GM12891 (cell line): ENCODE measurements at places on chromosomes 3 and 15.

- DNase-seq, result no peak
Observed at GRCh38 chr3:39513791-39514369, 46.4 kb downstream of the MOBP start.

GRCh38 chr3:125646581-125646980 is 51.3 kb upstream of the OSBPL11 start:
- no peak for DNase-seq

- no peak for DNase-seq
Observed at GRCh38 chr3:191141728-191142127, 57.3 kb upstream of the OSTN start.

DNA sequence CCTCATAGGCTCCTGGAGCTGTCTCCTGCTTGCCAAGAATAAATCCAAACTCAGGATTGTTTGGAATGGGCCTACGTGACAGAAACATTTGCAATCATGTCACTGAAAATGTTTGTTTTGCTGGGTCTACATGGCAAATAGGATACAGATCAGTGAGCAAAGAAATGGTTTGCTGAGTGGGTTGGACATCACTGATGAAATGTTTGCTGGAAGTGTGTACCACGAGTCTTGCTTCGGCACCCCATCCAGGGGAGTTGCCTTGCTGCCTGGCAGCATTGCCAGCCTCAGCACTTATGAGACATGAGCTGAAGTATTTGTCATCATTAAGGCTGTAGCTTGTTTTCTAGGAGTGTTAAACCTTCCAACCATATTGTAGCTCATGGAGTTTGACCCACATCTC is 213.3 kb upstream of the CFAP20DC start:
- DNase-seq, result no peak

DNA sequence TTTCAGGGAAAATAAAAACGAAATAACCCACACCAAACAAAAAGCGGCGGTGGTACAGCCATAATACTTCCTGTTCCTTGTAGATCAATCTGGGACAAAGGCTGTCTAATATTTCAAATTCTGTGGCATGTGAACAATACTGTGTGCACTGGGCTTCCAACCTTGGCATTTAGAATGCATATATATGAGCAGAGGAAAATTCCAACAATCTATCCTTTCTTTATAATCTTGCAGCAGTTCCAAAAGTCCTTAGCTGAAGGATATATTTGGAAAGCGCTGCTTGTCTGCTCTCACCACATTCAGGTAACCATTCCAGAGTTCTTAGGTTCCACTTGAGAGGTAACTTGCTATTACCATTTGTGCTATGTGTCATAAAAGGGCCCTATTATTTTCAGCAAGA is 231.8 kb downstream of the RBMS3 start:
- DNase-seq, result no peak

GRCh38 chr3:197430502-197430901 is 125.3 kb downstream of the BDH1 start:
- no peak for DNase-seq

DNA sequence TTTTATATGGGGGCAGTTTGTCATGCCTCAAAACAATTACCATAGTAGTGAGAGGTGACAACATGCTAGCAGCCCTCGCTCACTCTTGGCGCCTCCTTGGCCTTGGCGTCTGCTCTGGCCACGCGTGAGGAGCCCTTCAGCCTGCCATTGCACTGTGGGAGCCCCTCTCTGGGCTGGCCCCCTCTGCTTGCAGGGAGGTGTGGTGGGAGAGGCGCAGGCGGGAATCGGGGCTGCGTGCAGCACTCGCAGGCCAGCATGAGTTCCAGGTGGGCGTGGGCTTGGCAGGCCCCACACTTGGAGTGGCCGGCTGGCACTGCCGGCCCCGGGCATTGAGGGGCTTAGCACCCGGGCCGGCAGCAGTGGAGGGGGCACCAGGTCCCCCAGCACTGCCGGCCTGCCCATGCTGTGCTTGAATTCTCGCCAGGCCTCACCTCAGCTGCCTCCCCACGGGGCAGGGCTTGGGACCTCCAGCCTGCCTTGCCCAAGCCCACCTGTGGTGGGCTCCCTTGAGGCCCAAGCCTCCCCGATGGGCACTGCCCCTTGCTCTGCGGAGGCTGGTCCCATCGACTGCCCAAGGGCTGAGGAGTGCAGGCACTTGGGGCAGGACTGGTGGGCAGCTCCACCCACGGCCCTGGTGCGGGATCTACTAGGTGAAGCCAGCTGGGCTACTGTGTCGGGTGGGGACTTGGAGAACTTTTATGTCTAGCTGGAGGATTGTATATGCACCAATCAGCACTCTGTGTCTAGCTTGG is 38.8 kb upstream of the EIF5A2 start:
- DNase-seq, result no peak

DNA sequence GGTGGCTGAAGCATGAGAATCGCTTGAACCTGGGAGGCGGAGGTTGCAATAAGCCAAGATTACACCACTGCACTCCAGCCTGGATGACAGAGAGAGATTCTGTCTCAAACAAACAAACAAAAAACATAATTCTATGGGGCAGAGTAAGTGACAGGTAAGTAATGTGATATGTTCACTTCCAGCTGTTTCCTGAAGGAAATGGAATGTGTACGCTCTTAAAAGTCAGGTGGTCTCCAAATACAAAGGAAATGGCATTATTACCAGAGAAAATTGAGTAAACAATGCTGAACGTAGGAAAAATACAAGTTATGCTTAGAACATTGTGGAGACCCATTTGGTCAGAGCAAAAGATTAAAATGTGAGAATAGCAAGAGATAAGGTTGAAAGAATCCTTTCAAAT is 278.5 kb downstream of the SCAPER start:
- no peak for DNase-seq

DNA sequence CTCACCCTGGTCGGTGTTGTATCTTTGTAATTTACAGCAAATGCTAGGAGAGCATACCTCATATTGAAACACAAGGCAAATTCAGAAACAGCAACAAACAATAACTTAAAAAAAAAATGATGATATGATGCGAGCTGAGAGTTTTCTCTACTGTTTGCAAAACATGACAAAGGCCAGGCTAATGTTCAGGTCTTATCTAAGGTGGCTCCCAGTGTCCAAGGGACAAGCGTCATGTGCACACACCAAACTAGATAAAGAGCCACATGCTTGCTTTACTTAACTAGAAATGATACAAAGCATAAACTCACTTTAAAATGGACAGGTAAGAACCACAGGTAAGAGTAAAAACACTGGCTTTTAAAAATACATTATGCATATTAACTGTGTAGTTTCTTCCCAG is 375.9 kb downstream of the FOXP1 start:
- no peak for DNase-seq

DNA sequence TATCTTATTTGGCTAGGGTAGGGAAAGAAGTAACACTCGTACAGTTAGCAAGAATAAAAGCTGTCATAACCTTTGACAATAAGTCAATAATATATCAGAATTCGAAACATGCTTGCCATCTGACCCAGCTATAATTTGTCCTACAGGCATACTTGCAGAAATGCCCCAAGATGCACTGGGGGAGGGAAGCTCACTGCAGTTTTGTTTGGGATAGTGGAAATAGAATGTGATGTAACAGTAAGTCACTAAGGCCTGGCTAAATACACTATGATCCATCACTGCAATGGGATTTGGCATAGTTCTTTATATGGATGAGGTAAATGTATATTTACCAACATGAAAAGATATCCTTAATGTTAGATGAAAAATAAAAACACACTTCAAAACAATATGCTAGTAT is 25.5 kb upstream of the TMOD3 start:
- no peak for DNase-seq

DNA sequence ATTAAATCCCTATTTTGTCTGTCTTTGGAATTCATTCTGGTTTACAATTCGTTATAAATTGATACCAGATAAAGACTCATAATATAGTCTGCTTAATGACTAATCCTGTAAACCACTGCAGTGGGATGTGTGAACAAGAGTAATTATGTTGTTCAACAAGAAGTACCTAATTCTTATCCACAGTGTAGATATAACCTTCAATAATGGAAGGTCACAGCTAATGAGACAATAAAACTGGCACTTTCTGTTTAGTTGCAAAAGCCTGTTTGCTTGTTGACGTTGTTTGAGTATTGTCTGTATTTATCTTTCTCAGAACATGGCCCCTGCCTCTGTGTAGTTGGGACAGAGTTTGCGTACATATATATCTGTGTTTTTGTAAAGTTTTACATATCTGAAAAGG is 26.7 kb downstream of the PIAS1 start:
- no peak for DNase-seq

DNA sequence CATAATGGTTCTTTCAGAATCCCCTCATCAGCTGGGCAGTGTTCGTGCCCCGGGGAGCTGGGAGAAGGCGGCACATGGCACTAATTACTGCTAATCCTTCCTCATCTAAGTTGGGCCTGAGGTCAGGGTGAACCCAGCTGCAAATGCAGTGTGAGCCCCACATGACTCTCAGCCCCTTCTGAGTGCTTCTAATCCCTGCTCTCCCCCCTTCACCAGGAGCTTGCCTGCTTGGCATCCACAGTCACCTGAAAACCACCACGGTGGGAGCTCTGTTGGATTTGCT is 455 bp upstream of the TRPM1 start:
- no peak for DNase-seq

DNA sequence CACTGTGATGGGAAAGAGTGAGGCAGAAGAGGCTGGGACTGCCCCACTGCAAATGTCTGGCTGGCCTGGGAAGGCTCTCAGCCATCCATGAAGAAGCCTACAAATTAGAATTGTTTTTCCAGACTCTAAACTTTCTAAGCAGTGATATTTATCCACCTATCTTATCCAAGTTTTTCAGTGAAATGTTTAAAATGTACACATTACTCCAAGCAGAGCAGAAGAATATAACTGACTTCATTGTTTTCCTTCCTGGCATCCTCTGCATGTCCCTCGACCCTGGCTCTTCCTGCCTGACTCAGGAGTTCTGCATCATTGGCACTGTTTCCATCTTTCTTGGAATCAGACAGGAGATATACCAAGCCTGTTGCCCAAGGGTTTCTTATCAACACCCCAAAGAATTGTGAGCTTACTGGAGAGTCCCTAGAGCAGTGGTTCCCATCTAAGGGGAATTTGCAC is 401.5 kb upstream of the PROK2 start:
- no peak for DNase-seq

- no peak for DNase-seq
Observed at GRCh38 chr3:191425322-191425734, 35.6 kb upstream of the PYDC2 start.

- DNase-seq, result peak; percentile 81
Observed at GRCh38 chr3:195106418-195106906, 164.5 kb downstream of the XXYLT1 start.

DNA sequence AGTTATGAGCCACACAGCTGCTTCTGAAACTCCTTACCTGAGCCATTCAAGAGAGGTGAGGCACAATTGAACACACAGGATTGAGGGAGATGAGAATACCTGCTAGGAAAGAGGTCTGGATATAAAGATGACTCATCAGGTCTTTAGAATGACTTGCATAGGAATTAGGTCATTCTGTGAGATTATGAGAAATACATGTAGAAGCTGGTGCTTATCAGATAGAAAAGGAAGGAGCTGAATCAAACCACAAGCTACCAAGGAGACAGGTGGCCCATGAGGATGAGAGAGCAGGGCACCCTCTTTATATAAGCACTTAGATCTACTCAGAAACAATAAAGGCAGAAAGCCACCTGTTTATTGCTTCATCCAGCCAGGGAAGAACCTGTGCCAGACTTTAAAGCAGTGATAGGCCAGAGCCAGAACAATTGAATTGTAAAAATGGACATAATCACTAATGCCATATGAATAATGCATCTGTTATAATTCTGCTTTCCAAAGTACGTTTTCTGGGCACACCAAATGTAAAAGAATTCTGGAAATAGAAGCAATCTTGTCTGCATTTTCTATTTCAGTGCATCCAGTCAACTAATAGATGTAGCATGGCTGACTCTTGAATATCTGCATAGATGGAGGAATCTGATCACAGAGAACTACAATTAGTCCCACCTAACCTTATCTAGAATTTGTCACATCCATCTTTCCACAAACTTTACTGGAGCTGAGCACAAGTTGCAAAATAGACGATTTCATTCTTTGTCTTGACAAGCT is 74.9 kb downstream of the PIK3R4 start:
- no peak for DNase-seq

DNA sequence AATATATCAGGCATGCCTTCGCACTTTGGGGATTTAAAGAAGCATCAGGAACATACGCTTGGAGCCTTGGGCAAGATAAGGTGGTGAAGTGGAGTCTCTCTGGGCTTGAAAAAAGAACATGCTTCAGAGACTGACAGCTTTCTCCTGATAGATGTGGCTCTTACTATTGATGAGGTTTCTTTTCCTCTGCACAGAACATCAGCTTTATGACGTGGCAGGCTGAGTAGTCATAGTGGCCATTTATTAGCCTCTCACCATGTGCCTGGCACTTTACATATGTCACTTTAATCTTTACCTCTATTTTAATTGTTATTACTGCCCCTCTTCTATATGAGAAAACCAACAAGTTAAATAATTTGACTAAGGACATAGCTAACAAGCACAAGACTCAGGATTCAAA is 19.0 kb upstream of the LRRC58 start:
- no peak for DNase-seq

DNA sequence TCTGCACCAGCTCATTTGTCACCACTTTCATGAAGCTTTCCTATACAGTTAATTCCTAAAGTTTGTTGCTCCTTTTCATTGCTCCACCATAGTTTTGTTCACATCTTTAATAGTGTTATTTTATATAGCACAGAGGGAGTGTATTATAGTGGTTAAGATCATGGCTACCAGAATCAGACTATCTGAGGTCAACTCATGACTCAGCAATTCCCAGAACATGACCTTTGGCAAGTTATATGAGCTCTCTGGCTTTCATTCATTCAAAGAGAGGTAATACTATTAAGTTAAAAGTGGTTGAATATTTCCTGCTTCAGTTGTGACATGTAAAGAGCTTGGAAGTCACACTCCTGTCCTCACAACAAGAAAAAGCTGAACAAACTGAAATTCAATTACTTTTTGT is 1073.5 kb downstream of the NAALADL2 start:
- DNase-seq, result no peak

GRCh38 chr15:93168910-93169309 is 79.9 kb upstream of the RGMA start:
- DNase-seq, result no peak

DNA sequence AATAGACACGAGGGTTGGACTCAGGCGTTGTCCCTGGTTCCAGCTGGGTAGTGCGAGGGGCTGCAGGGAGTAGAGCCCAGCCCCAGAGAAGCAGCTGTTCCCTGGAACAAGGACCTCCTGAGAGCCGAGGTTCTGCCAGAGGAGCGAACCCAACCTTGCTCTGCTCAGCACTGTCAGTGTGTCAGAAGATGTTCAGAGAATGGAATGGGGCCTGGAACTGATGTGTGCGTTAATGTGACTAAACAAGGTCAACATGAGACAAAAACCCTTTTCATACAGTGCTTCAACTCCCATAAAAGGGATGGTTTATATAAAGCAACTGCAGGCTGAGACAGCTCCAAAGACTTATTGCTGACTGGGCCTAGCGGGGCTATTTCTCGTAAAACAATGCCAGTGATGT is 35.5 kb upstream of the HACD2 start:
- no peak for DNase-seq

GRCh38 chr3:21876782-21877181 is 125.8 kb upstream of the ZNF385D start:
- no peak for DNase-seq

GRCh38 chr3:138186803-138187295 is 252 bp upstream of the ARMC8 start:
- DNase-seq, result no peak

GRCh38 chr3:58355179-58355578 is 22.5 kb downstream of the PXK start:
- DNase-seq, result no peak
